Activated CD4-positive, alpha-beta T cell treated with anti-CD3 and anti-CD28 coated beads for 24 hours (primary cell): ENCODE measurements at places on chromosomes 11 and 22.

GRCh38 chr22:43425976-43426785, 14.4 kb downstream of the MPPED1 start:
- DNase-seq = no peak

- no peak for DNase-seq
Observed at GRCh38 chr11:126133901-126134300, 71.2 kb upstream of the CDON start.

- no peak for DNase-seq
Observed at GRCh38 chr11:122727101-122727929, 71.8 kb downstream of the UBASH3B start.

- peak; percentile 67 for DNase-seq
Observed at GRCh38 chr11:69642913-69643632, 2.1 kb downstream of the CCND1 start.

GRCh38 chr11:70131606-70132190, 53.6 kb downstream of the ANO1 start:
- no peak for DNase-seq

GRCh38 chr11:112822478-112823274, 138.5 kb upstream of the NCAM1 start:
- DNase-seq = no peak

GRCh38 chr22:44454113-44454769, 43.8 kb downstream of the RTL6 start:
- no peak for DNase-seq

- DNase-seq = no peak
Observed at GRCh38 chr22:49367041-49367697, 460.5 kb downstream of the BRD1 start.
